WTC11 (cell line): ENCODE measurements at places on chromosomes 6 and 20. TPM values are rescaled to one million over a fixed set of nuclear protein-coding genes. Genes with fewer than 3 reads are reported as not detected.

DNA sequence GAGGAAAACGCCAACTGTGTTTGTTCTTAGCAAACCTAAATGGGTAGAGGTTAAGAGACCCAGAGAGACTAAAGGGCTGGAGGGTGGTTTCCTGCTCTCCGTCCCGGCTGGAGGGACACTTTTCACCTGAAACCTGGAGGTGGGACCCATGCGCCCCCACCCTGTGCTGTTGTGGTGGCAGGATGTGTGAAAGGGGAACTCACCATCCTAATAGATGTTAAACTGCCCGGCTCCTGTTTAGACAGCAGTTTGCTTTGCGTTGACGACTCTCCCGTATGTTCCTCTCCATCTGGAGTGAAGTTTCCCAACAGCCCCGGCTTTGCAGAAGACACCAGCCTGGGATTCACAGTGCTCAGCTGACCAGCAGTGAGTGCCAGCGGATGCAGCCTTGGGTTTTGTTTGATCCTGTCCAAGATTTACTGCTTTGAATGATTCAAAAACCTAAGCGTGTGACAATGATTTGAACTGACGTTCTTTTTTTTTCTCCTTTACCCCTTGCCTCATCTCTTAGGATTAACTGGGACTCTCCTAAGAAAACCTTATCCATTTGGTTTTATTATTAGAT is 66.0 kb downstream of the CDH4 start:
- H3K4me3 ChIP-seq, result no peak overlapping the region
- H3K27ac ChIP-seq, result no peak overlapping the region
- DNase-seq, result no peak
- peaks cover 29% of the 10 kb centered on the region for H3K27me3 ChIP-seq

DNA sequence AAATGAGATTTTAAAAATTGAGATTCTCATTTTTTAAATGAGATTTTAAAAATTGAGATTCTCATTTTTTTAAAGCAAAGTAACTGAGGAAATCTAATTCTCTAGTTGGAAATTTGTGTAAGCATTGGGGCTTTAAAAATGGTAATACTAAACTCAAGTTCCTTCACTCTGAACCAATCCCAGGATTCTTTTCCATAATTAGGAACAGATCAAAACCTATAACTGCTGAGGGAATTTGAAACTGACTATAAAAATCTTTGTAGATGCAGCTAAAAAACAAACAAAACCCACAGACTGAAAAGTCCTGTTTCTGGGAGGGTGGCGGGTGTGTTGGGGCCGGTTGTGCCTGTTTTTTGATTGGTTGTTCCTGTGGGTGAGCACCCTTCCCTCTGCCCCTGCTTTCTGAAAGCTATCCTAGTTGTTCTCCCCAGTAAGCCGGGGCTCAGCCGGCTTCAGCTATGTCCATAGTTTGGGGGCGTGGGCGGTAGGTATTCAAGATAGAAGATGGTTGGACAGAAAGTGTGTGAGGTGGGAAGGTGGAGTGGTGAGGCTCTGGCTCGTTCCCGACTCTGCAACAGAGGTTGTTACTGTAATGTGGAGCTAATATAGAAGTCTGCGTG is 49.3 kb downstream of the GFRA4 start:
- H3K27ac ChIP-seq, result no peak overlapping the region
- H3K36me3 ChIP-seq, result no peaks in the 10 kb centered on the region
- H3K27me3 ChIP-seq, result no peaks in the 10 kb centered on the region

DNA sequence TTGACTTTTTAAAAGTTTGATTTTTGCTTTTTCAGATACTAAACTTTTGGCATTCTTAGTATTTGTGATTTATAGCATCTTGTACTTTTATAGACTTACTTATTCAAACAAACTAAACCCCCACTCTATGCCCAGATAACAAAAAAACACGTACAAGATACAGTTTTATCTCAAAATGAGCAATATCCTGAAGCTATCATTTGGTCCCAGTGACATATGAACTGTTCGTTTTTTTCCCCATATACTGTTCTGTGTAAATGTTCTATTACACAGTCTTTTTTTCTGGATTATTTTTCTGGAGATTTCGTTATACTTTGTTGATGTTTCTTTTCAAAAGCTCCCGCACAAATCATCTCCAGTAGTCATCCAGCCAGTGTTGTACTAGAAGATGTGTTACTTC is 27.3 kb upstream of the SERINC3 start:
- H3K27ac ChIP-seq, result no peak overlapping the region; the same call in 1 of the 2 replicates
- no peaks in the 10 kb centered on the region for H3K27me3 ChIP-seq
- DNase-seq, result no peak

DNA sequence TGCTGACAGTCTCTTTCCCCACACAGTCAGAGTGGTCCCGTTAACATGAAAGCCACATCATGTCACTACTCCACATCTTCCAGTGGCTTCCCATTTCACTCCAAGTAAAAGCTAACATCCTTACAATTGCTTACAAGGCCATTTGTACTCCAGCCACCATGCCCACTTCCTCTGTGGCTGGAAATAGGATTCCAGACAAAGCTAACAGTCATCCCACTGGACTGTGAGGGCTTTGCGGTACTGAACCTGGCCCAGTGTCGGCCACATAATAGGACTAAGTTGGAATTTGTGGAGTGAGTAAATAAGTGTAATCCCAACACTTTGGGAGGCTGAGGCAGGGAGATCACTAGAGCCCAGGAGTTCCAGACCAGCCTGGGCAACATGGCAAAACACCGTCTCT is 10.9 kb downstream of the CCM2L start:
- H3K27me3 ChIP-seq, result peaks cover 13% of the 10 kb centered on the region
- H3K36me3 ChIP-seq, result 0 out of 2 replicates have a peak, but pooled peaks cover 3% of the 10 kb centered on the region
- peaks cover 36% of the 10 kb centered on the region for H3K4me1 ChIP-seq
- H3K27ac ChIP-seq, result peak overlapping the region; percentile 65; the same call in 1 of the 2 replicates

- DNase-seq, result no peak
- H3K4me3 ChIP-seq, result no peak overlapping the region
- H3K27me3 ChIP-seq, result peaks cover 3% of the 10 kb centered on the region; the same call in 1 of the 2 replicates
- peaks cover 25% of the 10 kb centered on the region for H3K4me1 ChIP-seq
These were observed 3.8 kb downstream of the LAMA2 start for GRCh38 chr6:128886706-128887105.

DNA sequence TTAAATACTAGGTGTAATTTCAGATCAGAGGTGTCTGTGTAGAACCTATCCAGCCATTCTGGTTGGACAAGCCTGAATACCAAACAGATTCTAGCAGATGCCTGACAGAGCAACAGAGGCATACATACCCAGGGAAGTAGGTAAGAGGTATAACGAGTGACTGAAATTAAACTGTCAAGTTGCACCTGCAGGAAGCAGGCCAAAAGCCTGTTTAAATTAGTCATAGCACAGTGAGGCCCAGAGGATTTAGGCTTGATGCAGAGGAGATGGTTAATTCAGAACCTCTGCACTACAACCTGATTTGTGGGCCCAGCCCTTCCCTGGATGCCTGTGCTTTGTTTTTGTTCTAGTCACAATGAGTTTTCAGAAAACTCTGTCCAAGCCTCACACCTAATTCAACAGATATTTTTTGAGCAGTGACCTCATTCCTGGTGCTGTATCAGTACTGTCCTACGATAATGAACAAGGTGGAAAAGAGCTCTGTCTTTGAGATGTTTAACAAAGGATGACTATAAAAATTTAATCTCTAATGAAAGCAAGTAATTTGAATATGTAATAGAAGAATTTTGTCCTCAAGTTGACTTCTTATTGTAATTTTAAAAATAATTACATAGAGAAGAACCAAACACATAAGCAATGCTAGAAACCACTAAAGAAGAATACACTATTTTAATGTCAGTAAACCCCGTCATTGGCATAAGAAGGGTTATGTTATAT is 31.7 kb downstream of the C6orf58 start:
- no peak for DNase-seq
- no peaks in the 10 kb centered on the region for H3K27me3 ChIP-seq
- H3K27ac ChIP-seq, result no peak overlapping the region
- no peaks in the 10 kb centered on the region for H3K4me1 ChIP-seq
- no peaks in the 10 kb centered on the region for H3K36me3 ChIP-seq

DNA sequence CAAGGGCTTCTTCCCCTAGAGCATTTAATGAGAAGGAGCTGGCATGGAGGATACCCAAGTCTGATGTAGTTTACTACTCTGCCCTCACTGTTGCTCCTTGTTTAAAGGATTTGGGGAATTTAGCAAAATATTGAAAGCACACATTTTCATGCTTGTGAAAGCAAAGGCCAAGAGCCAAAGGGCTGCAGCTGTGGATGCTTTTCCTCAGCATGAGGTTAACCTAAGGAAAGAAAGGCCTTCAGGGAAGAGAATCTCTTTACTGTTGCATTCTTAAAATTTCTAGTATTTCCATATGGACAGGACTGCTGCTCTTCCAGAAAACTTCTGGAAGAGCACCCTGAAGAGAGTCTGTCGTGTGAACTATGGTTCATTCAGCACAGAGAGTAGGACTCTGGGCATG is 45.9 kb upstream of the SASH1 start:
- H3K27me3 ChIP-seq, result no peaks in the 10 kb centered on the region
- peaks cover 11% of the 10 kb centered on the region for H3K4me1 ChIP-seq
- no peaks in the 10 kb centered on the region for H3K36me3 ChIP-seq
- no peak overlapping the region for H3K27ac ChIP-seq

- H3K27ac ChIP-seq, result no peak overlapping the region
- H3K4me1 ChIP-seq, result peaks cover 11% of the 10 kb centered on the region
- H3K36me3 ChIP-seq, result no peaks in the 10 kb centered on the region; the same call in 1 of the 2 replicates
- no peak overlapping the region for H3K4me3 ChIP-seq
- DNase-seq, result no peak
- H3K27me3 ChIP-seq, result peaks cover 10% of the 10 kb centered on the region
These were observed 22.0 kb downstream of the ACSS1 start for GRCh38 chr20:25035921-25036320.

DNA sequence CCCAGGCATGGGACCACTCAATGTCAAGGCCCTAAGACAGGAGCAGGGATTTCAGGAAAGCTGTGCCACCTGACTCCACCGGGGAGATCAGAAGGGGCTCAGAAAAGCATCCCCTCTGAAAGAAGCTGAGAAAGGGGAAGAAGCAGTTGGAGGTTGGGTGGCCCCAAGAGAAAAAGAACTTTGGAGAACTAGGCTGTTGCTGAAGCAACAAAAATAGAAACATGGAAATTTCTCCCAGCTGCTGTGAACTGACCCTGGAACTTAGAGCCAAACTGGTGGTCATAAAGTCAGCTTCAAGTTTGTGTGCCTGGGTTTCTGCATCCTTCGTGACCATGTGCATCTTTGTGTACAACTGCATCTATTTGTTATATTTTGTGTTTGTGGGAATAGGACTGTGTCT is 534.5 kb downstream of the MAFB start:
- H3K4me1 ChIP-seq, result peaks cover 6% of the 10 kb centered on the region
- no peak overlapping the region for H3K4me3 ChIP-seq
- H3K27me3 ChIP-seq, result no peaks in the 10 kb centered on the region
- DNase-seq, result no peak
- no peak overlapping the region for H3K27ac ChIP-seq
- 0 out of 2 replicates have a peak, but pooled peaks cover 2% of the 10 kb centered on the region for H3K36me3 ChIP-seq

- H3K36me3 ChIP-seq, result no peaks in the 10 kb centered on the region
- DNase-seq, result no peak
- peaks cover 16% of the 10 kb centered on the region; the same call in 1 of the 2 replicates for H3K4me1 ChIP-seq
- H3K4me3 ChIP-seq, result no peak overlapping the region
- no peak overlapping the region for H3K27ac ChIP-seq
- H3K27me3 ChIP-seq, result no peaks in the 10 kb centered on the region
These were observed 281.8 kb downstream of the GMDS start for GRCh38 chr6:1963596-1963995.

GRCh38 chr20:57480444-57481160 is 44.3 kb downstream of the CTCFL start:
- H3K4me3 ChIP-seq, result no peak overlapping the region
- H3K27ac ChIP-seq, result no peak overlapping the region
- no peaks in the 10 kb centered on the region for H3K36me3 ChIP-seq
- peaks cover 44% of the 10 kb centered on the region for H3K4me1 ChIP-seq
- DNase-seq, result no peak

- no peak overlapping the region for H3K4me3 ChIP-seq
- H3K4me1 ChIP-seq, result no peaks in the 10 kb centered on the region
- peaks cover 6% of the 10 kb centered on the region; the same call in 1 of the 2 replicates for H3K36me3 ChIP-seq
- no peaks in the 10 kb centered on the region; the same call in 1 of the 2 replicates for H3K27me3 ChIP-seq
These were observed 112.5 kb upstream of the FKBP1C start for GRCh38 chr6:63098789-63099188.

DNA sequence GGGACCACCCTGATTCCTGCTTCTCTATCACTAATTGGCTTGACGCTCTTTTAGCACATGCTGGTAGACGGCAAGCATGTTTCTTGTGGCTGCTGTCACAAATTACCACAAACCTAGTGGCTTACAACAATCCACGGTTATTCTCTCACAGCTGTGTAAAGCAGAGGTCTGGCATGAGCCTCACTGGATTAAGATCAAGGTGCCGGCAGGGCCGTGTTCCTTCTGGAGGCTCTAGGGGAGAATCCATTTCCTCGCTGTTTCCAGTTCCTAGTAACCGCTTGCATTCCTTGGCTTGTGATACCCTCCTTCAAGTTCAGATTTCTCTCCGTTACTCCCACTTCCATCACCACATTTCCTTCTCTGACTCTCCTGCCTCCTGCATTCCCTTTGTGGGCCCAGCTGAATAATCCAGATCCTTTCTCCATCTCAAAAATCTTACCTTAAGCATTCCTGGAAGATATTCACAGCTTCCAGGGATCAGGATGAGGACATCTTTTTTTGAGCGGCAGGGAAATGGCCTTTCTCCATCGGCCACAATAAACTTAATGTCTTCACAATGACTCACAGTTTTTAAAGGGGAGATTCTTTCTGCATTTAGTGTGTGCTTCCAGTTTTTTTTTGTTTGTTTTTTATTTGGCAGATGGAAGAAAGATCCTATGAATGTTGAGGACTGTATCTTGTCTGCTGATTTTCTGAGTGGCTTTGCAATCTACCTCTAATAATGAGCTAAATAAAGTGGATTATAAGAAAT is 39.9 kb downstream of the BMP6 start:
- H3K4me3 ChIP-seq, result no peak overlapping the region
- no peaks in the 10 kb centered on the region; the same call in 1 of the 2 replicates for H3K27me3 ChIP-seq
- H3K4me1 ChIP-seq, result peaks cover 35% of the 10 kb centered on the region
- DNase-seq, result no peak
- peaks cover 4% of the 10 kb centered on the region; the same call in 1 of the 2 replicates for H3K36me3 ChIP-seq

DNA sequence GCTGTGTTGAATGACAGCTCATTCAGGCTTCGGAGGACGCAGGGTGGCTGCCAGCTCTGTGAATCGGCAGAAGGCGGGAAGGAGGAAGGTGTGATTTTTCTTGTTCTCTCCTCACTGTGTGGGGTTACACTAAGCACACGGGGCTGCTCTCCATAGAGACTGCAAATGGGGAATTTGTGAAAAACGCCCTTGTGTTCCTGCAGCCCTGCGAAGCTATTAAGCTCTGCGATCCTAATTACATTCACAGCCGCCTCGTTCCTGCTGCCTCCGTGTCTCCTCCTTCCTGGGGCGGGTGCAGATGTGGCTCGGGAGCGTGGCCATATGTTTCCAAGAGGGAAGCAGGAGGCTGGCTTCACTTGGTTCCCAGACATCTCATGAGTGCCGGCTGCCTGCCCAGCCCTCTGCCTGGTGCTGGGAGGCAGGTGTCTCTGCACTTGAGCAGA is 124.0 kb downstream of the TOX2 start:
- no peak overlapping the region for H3K27ac ChIP-seq
- H3K27me3 ChIP-seq, result peaks cover 2% of the 10 kb centered on the region; the same call in 1 of the 2 replicates
- no peaks in the 10 kb centered on the region for H3K36me3 ChIP-seq
- 0 out of 2 replicates have a peak, but pooled peaks cover 2% of the 10 kb centered on the region for H3K4me1 ChIP-seq
- no peak overlapping the region for H3K4me3 ChIP-seq

DSP gene
- total RNA-seq, result 74.5 to 77.0 TPM (median 76.1 TPM) in 3 replicates

MCCD1 gene
- total RNA-seq, result not detected in 3 replicates

OR2B6 gene
- not detected in 3 replicates for total RNA-seq

NKX2-2 gene
- total RNA-seq, result not detected in 3 replicates

KIFC1 gene
- 79.5 to 97.3 TPM (median 83.7 TPM) in 3 replicates for total RNA-seq

UNC5CL gene
- total RNA-seq, result 3.3 to 4.5 TPM (median 3.6 TPM) in 3 replicates

PRR18 gene
- 0.16 to 0.52 TPM (median 0.39 TPM) in 3 replicates for total RNA-seq

NKX2-4 gene
- total RNA-seq, result 0.07 to 0.11 TPM in 2 of 3 replicates, not detected in the other

RIN2 gene
- total RNA-seq, result 2.1 to 4.3 TPM (median 2.8 TPM) in 3 replicates

RIPOR2 gene
- 11.3 to 13.5 TPM (median 11.9 TPM) in 3 replicates for total RNA-seq

ID4 gene
- 4.5 to 9.3 TPM (median 8.8 TPM) in 3 replicates for total RNA-seq
